ENCODE measurements at places on chromosomes 12 and 14.

DNA sequence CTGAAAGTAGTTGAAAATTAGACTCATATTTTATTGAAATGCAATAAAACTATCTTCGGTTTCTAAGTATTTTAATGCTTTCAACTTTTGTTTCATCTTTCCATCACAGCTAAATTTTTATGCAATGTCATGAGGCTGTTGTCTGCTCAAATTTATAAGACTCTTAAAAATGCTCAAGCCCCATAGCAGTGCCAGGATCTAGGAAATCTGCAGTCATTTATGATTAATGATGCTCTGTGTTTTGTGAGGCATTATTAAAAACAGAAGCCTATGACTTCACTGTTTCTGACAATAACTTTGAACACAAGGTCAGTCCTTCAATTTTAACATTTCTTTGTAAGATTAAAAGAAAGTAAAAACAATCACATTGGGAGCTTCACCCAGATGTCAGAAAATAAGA, 112.5 kb downstream of the ALX1 start:
- DNase-seq = no peak

- DNase-seq = no peak
Measured at GRCh38 chr12:78038986-78039385, 208.3 kb downstream of the NAV3 start.

DNA sequence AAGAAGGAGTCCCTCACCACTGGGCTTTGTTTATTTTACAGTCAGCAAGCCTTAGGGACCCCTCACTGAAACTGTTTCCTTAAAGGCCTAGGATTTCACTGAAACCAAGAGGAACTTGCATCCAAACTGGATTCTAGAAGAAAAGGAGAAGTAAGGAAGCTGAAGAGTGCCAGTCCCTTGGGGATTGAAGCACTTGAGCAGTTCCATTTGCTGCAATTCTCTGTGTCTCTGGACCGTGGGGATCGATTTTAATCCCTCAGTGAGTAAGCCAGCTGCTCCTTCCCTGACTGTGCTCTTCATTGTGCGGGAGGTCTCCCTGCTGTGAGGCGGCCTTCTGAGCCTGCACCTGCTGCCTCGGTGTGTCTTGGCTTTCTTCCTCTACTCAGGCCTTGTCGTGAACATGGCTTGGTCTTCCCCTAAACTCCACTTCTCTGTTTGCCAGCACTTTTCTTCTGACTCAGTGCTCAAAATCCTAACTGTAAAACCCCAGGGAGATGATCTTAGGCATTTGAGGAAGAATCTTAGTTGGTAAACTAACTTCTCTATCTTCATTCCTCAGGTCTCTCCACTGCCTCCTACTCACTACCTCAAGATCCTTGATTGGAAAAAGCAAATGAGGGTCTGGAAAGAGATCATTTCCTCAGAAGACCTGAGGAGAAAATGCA, 132.6 kb downstream of the SLC38A6 start:
- no peak for DNase-seq

- DNase-seq = no peak
Measured at GRCh38 chr14:76257842-76258397, 106.2 kb downstream of the GPATCH2L start.

DNA sequence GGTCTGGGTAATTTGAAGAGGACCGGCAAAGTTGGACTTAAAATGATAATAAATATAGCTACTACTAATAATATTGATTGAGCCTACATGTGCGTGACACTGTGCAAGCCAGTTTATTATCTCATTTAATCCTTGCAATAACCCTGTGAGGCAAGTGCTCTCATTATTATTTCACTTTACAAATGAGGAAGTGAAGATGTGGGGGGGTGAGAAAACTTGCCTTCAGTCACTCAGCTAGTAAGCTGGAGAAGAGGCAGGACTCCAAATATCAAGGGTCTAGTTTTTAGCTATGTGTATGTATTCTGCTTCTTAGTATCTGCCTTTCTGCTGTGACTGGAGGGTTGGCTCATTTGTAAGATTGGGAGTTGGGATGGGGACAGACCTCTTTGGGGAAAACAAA, 39.2 kb downstream of the NPAS3 start:
- no peak for DNase-seq

DNA sequence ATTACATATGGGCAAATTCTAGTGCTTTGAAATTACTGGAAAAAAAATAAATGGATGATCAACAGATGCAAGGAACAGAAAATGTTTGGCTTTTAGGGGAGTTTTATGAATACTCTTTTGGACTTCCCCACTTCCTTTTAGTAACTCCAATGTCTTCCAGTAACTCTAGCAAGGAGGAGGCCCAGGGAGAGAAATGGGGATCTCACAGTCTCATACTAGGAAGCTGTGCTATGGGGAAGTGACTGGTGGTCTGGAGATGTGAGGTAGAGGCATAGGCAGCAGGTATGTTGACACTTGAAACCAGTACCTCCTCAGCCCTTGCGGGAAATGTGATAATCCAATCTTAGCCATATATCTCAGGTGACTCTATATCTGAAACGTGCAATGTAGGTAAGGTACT, 68.1 kb downstream of the CRADD start:
- no peak for DNase-seq

DNA sequence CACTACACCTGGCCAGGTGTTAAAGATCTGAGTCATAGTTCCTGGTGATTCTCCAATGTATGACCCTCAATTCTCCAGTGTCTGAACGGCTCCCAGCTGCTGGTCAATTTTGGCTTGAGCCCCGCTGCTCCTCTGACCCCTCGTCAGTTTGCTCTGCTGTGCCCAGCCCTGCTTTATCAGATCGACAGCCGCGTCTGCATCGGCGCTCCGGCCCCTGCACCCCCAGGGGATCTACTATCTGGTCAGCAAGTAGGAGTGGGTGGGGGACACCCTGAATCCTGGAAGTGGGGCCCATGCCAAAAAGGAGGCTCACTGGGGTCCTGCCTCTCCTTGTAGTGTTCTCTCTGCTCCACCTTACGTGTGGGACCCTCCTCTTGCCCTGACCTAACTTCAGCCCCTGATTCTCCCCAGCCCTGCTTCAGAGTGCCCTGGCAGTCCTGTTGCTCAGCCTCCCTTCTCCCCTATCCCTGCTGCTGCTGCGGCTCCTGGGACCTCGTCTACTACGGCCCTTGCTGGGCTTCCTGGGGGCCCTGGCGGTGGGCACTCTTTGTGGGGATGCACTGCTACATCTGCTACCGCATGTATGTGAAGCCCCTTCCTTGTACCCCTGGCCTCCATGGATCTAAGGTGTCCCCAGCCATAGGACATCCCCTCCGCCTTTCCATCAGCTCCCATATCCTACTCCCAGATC, 5.0 kb downstream of the SLC39A5 start:
- DNase-seq = no peak

DNA sequence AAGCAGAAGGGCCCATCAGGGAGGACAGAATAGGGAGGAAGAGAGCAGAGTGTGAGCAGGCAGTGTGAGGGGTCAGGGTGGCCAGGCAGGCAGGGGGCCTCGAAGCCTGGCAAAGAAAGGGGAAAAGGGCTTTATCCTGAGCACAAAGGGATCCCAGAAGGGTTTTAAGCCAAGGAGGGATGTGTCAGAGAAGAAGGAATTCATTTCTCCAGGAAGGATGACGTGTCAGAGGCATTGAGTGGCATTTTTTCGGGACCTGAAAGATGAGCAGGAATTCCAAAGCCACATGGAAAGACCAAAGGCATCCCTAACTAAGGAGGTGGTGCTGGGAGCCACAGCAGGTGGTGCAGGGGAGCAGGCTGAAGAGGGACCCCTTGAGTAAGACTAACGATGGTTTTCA, 132.1 kb downstream of the DICER1 start:
- no peak for DNase-seq

GRCh38 chr12:124025661-124026060, 52.6 kb downstream of the ZNF664 start:
- DNase-seq = no peak

DNA sequence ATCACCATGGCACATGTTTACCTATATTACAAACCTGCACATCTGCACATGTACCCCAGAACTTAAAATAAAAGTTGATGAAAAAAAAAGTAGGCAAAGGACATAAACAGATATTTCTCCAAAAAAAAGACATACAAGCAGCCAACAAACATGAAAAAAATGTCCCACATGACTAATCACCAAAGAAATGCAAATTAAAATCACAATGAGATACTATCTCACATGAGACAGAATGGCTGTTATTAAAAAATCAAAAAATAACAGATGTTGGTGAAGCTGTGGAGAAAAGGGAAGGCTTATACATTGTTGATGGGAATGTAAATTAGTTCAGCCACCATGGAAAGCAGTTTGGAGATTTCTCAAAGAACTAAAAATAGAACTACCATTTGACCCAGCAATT, 68.0 kb upstream of the FAR2 start:
- no peak for DNase-seq

GRCh38 chr12:90004319-90005074, 295.9 kb upstream of the ATP2B1 start:
- DNase-seq = no peak

GRCh38 chr12:77723308-77723707, 107.4 kb upstream of the NAV3 start:
- no peak for DNase-seq

GRCh38 chr12:114480337-114481199, 74.6 kb upstream of the TBX5 start:
- DNase-seq = no peak

DNA sequence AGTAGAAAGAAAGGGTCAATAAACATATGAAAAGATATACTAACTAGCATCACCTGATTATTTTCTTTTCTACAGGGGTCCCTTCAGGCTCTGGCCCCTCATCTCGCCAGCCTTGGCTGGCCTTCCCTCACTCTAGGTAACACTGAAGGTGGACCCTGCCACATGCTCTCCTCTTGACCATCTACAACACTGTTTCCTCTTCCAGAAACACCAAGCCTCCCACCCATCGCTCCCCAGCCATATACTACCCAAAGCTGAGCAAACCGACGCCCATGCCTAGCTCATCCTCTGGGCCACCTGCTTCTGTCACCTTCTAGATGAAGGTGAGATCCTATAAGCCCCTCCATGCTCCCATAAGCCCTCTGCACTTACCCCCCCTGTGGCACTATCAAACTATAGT, 14.8 kb downstream of the ANAPC5 start:
- DNase-seq = no peak

GRCh38 chr12:116735951-116736599, 1.8 kb downstream of the SPRING1 start:
- DNase-seq = no peak

GRCh38 chr12:132247718-132248452, 81.5 kb downstream of the GALNT9 start:
- DNase-seq = no peak

DNA sequence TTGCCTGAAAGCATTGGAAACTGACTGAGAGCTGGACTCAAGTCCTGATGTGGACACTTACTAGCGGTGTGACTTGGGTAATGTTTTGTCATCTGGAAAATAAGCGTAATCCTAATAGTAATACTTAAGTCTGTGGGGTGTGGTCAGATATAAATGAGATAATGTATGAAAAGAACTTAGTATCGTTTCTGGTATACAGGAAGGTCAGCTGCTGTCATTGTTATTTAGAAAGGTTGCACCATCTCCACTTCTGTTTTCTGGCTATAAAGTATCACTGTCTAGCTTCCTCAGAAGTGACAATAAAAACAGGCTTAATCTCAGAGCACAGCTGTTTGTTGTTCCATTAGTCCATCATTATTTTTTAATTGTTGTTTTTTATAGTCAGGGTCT, 34.1 kb upstream of the TUBA1C start:
- no peak for DNase-seq

DNA sequence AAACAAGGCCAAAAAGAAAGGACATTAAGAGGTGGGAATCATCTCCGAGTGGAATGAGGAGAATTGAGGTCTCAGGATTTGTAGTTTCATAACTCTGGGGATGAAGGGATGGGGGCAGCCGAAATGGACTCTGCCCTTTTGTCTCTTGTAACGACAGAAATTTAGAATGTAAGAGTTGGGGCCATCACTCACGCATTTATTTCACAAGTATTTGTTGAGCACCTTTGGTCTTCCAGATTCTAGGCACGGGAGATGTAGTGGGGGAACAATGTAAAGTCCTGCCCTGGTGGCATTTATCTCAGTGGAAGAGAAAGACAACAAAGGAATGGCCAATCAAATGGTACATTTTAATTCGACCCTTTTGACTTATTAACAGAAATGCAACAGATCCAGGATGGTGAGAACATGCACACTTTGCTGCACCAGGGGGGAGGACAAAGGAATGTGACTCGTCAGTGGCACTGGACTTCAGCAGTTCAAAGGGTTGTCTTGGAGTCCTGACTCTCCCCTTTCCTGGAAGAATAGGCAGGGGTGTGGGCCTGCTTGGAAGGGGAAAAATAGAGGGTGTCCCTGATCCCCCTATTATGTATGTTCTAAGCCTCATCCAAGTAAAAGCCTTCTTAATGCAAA, 102.0 kb downstream of the TMEM30B start:
- no peak for DNase-seq

DNA sequence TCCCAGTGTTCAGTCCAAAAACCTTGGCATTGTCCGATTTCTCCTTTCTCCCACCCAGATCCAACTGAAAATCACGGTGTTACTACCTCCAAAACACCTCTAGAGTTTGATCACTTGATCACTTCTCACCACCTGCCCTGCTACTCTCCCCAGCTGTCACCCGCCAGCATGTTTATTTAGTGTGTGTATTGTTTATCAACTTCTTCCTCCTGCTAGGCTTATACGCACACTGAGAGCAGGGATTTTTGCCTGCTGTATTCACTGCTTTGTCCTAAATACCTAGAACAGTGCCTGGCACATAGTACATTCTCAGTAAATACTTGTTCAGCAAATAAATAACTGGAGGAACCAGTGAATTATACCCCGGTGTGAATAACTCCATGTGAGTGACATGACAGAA, 5.0 kb downstream of the BDKRB1 start:
- no peak for DNase-seq

- DNase-seq = no peak
Measured at GRCh38 chr12:67811437-67812361, 163.2 kb downstream of the DYRK2 start.

GRCh38 chr12:86950444-86950843, 694.3 kb upstream of the MGAT4C start:
- no peak for DNase-seq

GRCh38 chr14:70407621-70408020, 9.3 kb downstream of the SYNJ2BP start:
- no peak for DNase-seq

GRCh38 chr12:104600790-104601739, 144.3 kb downstream of the CHST11 start:
- DNase-seq = no peak

DNA sequence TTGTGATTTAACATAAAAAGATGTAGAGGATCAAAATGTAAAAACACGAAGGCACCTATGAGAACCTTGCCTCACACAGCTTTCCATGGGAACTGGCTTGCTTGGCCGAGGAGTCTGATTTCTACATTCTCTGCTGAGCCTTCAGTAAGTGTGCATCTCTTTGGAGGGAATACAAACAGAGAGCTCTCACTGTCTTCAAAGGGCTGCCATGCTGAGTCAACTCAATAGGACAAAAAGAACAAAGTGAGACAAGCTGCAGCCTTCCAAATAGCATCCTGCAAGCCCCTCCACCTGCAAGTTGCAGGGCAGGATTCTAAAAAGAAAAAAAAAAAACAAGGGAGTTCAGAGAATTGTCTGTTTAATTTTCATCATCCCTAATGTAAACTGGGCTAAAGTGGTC, 411.9 kb downstream of the NELL2 start:
- DNase-seq = no peak
